ENCODE measurements at places on chromosomes 11 and 22.

- no peak for DNase-seq
Measured at GRCh38 chr11:990101-990500, 46.4 kb downstream of the MUC6 start.

- no peak for DNase-seq
Measured at GRCh38 chr11:61448552-61448927, 18.6 kb downstream of the SDHAF2 start.

- no peak for DNase-seq
Measured at GRCh38 chr11:117299351-117300282, 8.5 kb downstream of the BACE1-AS start.

DNA sequence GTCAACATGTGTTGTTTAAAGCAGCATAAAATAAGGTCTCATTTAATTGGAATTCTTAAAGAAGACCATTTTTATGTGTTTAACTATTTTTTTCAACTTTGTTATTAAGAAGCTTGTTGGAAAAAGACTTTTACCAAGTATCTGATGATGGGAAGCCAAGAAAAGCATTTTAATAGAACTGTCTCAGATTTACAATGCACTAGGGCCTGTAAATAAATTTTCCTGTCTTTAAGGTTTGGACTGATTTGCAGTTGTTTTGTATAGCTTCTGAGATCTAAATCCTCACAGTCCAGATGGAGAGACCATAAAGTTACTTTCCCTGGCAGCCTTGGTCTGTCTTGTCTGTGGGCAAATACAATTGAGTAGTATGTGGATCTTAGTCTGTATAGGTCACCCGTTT lies 41.6 kb downstream of the EXT2 start:
- no peak for DNase-seq

- DNase-seq, result no peak
Measured at GRCh38 chr11:33515347-33515746, 185.3 kb downstream of the C11orf91 start.

- no peak for DNase-seq
Measured at GRCh38 chr11:44837661-44838060, 110.9 kb downstream of the TSPAN18 start.

DNA sequence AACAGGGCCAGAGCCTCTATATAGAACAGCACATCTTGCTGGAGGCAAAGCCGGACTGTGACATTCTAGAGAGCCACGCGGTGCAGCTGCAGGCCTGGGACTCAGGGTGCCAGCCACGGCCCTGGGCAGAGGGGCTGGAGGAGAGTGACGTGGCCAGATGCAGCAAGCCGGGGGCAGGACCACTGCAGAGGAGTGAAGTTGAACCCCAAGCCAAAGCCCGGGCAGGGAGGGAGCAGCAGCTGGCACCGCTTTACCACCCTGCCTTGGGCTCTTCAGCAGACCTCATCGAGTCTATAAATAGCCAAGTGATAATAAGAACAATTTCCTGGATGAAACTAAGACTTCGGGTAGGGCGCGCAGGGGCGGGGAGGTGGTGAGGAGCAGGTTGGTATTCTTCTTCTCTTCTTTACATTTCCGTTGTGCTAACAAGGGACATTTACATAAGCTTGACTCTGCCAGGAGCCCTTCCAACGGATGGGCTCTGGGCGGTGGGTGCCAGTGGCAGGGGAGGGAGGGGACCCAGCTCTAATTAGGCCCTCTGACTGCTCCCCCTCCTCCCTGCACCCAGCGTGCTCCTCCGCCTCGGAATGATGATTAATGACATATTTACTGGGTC lies 110.2 kb downstream of the ST3GAL4 start:
- DNase-seq, result no peak

- DNase-seq, result no peak
Measured at GRCh38 chr11:32602657-32603415, 19.2 kb downstream of the EIF3M start.

DNA sequence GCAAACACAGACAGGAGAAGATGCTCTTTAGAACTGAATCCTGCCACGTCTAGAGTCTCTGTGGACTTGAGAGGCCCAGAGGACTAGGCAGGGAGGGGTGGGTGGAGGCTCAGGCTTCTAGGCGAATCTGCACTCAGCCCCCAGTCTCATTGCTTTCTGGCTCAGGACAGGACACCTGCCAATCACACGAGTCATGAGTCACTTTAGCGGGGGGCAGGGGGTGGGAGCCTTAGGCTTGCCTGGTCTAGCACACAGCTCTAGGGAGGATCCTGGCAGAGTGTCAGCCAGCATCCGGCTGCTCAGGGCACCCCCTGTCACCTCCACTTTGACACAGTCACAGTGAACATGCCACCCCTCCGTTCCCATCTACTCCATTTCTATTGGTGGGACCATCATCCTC lies 167.7 kb downstream of the CEP164 start:
- no peak for DNase-seq

GRCh38 chr11:123129920-123130319 lies 65.1 kb downstream of the CLMP start:
- DNase-seq, result no peak

DNA sequence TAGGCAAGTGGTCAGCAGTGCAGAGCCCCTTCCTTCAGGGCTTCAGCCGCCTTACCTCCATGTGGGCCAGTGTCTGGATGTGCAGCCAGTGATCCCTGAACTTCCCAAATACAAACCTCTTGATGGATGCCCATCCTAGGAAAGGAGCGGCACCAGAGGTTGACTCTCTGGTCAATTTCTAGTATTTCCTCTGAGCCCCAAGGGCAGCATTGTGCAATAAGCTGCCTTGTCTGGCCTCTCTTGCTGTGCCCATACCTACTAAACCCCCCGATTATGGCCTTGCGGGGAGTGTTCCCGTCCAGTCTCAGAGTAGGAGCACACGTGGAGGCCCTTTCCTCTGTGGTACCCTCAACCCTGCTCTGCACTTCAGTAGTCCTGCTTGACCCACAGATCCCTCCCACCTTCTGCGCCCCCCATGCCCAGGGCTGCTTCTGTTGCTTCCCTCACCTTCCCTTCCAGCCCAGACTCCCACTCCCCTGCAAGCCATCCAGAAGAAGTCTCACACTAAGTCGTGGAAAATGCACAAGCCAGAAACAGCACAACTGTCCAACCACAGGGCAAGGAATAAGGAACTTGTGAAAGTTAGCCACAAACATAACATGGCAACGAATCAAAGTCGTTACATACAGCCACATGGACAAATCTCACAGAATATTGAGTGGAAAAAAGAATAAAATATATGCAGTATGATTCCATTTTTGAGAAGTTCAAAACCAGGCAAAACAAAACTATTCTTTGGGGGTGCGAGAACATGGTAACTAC lies 39.6 kb upstream of the HORMAD2 start:
- no peak for DNase-seq

DNA sequence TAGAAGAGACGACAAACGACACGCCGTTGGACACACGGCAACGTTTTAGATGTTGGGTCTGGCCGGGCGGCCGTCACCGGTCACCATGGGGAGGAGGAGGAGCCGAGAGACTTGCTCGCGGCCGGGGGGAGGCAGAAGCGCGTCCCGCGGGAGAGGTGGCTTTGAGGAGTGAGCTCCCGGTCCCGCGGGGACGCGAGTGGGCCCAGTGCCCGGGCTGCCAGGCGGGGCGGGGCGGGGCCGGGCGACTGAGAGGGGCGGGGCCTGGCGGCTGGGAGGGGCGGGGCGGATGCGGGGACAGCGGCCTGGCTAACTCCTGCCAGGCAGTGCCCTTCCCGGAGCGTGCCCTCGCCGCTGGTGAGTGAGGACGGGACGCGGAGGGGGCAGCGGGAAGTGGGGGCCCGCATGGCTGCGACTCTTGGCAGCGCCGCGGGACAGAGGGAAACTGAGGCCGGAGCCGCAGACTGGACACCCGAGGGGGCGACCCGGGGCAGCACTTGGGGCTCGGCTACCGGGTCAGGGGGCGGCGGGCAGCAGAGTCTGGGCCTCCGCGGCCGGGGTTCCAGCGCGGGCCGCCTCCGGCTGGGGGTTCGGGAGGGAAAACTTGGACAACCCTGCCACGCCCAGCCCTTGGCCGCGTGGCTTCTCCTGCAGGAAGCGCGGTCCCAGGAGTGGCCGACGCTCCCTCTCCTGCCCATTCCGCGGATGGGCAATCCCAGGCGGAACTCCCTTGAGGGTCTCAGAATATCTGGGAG lies at the start of gene TSPO:
Gene TSPO (plus strand): TSS at position 309 of the 752 bp plus-strand sequence. CDS start 7,680 bp downstream, outside the sequence.
- DNase-seq, result peak; percentile 80

DNA sequence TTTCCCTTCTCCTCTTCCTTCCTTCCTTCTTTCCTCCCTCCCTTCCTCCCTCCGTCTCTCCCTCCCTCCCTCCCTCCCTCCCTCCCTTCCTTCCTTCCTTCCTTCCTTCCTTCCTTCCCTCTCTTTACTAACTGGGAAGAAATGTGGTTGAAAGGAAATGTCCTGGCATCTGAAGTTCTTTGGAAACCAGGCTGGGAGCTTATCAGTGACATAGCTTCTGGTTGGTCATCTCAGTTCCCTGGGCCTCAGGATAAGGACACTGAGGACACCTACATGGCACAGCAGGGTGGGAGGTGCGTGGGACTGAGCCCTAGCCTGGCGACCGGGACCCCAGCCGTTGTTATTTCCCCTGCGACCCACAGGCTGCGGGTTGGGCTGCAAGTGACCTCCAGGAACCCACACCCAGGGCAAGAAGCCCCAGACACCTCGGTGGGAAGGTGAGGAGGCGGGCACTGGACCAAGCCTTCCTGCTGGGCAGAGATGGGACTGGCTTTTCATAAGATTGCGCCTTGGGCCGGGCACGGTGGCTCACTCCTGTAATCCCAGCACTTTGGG lies 1486.5 kb downstream of the TBC1D22A start:
- no peak for DNase-seq

GRCh38 chr11:47132490-47132889 lies 44.2 kb downstream of the ARFGAP2 start:
- DNase-seq, result no peak

DNA sequence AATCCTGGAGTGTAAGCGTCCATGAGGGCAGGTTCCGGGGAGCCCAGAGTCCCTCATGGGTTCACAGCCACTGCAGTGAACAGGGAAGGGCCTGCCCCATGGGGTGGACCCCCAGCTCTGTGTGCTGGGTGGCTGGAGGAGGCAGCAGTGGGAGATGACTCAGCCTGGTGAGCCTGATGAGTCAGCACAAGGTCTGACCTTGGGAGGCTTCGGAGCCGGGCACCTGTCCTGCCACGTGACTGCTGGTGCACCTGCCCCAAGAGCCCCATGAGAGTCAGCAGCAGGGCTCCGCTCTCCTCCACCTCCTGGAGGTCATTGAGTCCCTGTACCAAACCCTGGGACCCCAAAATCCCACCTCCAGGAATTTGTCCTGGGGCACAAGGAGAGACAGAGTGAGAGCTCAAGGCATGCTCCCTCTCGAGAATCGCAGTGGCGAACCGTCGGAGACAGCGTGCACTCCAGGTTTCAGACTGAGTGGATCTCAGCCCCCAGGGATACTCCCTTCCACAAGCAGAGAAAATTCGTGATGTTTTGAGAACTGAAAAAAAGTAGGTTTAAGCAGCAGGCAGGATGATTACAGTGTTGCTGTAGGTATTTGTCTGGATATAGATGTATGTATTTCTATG lies 1221.7 kb downstream of the BRD1 start:
- no peak for DNase-seq

DNA sequence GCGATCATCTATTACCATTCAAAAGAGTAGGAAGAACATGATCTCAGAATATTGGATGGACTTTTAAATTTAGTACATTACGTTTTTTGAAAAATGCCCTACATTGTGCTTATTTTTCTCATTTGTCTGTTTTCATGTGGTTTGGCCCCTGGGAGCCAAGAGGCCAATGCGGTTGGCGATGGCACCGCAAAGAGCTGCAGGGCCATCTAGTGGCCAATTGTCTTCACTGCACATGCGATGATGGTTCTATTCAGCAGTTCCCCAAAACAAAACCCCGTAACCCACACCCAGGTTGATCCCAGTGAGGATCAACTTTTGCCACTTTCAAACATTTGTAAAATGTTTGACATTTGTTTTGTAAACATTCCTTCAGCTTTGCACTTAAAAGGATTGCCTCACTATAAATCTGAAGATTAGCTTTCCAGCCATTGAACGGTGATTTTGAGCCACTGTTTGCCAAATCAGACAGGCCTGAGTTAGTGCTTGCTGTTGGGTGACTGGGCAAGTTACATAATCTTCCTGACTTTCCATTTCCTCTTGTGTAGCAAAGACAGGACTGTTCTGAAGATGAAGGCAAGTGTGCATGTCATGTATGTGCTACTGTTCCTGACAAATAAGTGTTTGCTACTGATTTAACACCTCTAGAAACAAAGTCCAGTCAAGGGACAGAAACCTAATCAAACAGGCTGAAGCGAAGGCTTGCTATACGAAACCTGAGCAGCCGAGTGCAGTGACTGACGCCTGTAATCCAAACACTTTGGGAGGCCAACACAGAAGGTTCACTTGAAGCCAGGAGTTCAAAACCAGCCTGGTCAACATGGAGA lies 29.2 kb upstream of the XBP1 start:
- DNase-seq, result peak; percentile 88

- no peak for DNase-seq
Measured at GRCh38 chr11:35204614-35205013, 65.6 kb downstream of the CD44 start.

DNA sequence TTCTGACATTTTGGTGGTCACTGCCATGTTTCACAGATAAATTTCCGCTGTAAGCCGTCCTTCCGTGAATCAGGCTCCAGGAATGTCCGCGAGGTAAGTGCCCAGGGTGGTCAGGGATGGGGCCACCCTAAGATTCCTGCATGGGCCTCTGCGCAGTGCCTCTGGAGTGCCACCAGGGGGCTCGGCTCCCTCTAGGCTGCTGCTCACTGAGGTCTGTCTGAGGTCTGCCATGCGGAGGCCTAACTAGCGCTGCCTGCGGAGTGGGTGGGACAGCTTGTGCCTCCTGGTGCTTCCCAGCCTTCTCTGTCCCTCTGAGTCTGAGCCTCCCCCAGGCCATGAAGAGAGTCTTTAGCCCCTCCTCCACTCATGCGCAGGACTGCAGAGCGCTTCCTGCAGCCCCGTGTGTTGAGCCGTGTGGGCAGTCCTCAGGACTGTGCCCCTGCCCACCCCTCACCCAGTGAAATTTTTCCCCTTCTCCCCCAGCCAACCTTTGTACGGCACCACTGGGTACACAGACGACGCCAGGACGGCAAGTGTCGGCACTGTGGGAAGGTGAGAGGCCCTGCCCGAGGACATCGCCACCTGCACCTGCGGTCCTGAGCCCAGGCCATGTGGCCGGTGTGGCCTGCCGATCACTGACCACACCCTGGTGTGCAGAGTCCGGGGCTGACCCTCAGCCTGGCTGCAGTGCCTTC lies 11.9 kb upstream of the MDK start:
- DNase-seq, result peak; percentile 80

- no peak for DNase-seq
Measured at GRCh38 chr22:47221840-47222615, 459.6 kb downstream of the TBC1D22A start.
